T-helper 1 cell (primary cell): ENCODE measurements at places on chromosomes 12 and 14.

GRCh38 chr14:98959958-98960616, 311.9 kb downstream of the BCL11B start:
- no peak for DNase-seq

- no peak for DNase-seq
These were observed 62.7 kb downstream of the FBXO34 start for GRCh38 chr14:55333711-55334485.

GRCh38 chr12:68564166-68564565, 46.5 kb upstream of the RAP1B start:
- DNase-seq = no peak

- no peak for DNase-seq
These were observed 131.1 kb downstream of the STXBP6 start for GRCh38 chr14:24918822-24919221.

- no peak for DNase-seq
These were observed 71.2 kb downstream of the GALNT4 start for GRCh38 chr12:89453121-89453978.

DNA sequence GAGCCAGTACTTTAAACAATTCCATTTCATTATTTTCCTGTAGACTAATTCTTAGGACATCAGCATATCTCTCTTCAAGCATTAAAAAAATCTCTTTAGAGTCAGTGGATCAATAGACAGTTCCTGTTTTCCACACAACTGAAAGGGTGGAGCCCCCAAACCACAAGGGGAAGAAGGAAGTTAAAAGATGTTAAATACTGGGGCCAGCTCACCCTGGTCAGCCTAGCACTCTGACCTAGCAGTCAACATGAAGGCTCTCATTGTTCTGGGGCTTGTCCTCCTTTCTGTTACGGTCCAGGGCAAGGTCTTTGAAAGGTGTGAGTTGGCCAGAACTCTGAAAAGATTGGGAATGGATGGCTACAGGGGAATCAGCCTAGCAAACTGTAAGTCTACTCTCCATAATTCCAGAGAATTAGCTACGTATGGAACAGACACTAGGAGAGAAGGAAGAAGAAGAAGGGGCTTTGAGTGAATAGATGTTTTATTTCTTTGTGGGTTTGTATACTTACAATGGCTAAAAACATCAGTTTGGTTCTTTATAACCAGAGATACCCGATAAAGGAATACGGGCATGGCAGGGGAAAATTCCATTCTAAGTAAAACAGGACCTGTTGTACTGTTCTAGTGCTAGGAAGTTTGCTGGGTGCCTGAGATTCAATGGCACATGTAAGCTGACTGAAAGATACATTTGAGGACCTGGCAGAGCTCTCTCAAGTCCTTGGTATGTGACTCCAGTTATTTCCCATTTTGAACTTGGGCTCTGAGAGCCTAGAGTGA, at the start of gene LYZ:
LYZ (plus strand) TSS at position 220 of the 777 bp plus-strand sequence; CDS start at position 248, 28 bp downstream.
- no peak for DNase-seq

GRCh38 chr12:71283883-71284282, 126.1 kb upstream of the TSPAN8 start:
- no peak for DNase-seq

DNA sequence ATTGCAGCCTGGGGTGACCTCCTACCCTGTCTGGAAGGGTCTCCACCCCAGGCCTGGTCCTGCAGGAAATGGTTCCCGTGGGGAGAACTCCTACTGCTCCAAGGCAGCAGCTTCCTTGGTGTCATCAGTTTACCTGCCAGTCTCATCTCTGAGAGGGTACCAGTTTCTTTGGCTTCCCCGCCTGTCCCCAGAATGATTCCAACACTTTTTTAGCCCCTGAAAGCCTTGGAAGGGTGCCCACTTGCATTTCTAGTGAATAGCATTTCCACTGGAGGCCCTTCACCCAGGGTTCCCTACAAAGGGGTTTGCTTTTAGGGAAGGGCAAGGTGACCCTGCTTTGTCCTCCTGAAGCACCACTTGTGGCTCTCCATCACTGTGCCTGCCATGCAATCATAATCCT, 284.3 kb downstream of the ZFP36L1 start:
- DNase-seq = no peak
